ENCODE measurements at places on chromosomes 5 and 9.
A peak's percentile ranks its signal among the peaks of the same experiment; 100 is the strongest.

GRCh38 chr5:145697251-145697990 is 137.7 kb downstream of the PRELID2 start:
- peak; percentile 78 for ATAC-seq

GRCh38 chr5:178432421-178433272 is 157.5 kb downstream of the COL23A1 start:
- ATAC-seq: no peak

- no peak for ATAC-seq
These were observed 74.5 kb downstream of the ADAMTS12 start for GRCh38 chr5:33817301-33817700.

- no peak for ATAC-seq
These were observed 285.7 kb downstream of the DNAH5 start for GRCh38 chr5:13658761-13659160.

DNA sequence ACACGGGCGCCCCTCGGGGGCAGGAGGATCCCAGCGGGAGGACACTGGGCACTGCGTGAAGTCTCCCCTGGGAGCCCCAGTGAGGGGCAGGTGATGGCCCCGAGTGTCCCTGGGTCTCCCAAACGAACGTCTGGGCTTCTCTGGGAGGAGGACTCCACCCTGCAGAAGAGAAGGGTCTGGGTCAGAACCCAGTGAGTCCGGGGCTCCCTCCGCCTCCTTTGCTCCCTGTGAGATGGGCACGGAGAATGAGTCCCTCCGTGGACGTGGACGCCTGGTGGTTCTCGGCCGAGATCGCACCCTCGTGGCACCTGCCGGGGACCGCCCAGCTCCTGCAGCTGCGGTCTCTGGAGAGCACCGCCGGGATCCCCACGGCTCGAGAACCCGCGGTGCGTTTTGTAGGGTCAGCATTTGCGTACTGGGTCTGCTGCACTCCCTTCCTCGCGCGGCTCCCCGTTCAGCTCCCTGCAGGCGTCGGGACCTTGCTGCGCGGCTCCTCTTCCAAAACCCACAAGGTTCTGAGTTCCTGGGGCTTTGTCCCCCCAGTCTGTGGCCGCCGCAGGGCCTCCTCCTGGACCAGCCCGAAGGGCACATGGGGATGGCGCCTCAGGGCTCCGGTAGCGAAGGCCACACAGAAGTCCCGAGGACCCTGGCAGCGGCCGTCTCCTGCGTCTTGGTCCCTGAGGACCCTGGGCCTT is 10.2 kb upstream of the CEP72 start:
- ATAC-seq: no peak

DNA sequence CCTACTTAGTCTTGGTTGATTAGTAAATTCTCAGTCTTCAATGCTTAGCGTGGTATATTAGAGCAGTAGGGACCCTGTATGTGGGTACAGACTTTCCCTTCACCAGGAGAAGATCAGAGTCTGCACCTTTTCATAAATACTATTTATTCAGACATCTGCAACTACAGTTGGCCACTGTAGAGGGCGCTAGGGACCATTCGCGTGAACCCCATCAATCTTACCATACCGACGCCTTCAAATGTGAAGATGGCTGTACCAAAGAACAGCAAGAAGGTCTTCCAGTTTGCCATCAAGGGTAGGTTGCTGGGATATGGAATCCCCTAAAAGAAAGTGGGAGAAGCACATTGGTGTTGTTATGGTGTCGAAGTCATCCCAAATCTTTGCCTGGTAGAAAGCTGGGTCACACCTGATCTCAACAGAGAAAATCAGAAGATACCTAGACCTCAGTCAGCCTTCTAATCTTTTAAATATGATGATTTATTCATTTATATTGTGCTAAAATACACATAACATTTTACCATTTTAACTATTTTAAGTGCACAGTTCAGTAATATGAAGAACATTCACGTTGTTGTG is 19.1 kb downstream of the SLC36A3 start:
- no peak for ATAC-seq

- no peak for ATAC-seq
These were observed 77.9 kb upstream of the VPS13A start for GRCh38 chr9:77099388-77099787.

- no peak for ATAC-seq
These were observed 35.3 kb upstream of the IQGAP2 start for GRCh38 chr5:76367623-76368371.

DNA sequence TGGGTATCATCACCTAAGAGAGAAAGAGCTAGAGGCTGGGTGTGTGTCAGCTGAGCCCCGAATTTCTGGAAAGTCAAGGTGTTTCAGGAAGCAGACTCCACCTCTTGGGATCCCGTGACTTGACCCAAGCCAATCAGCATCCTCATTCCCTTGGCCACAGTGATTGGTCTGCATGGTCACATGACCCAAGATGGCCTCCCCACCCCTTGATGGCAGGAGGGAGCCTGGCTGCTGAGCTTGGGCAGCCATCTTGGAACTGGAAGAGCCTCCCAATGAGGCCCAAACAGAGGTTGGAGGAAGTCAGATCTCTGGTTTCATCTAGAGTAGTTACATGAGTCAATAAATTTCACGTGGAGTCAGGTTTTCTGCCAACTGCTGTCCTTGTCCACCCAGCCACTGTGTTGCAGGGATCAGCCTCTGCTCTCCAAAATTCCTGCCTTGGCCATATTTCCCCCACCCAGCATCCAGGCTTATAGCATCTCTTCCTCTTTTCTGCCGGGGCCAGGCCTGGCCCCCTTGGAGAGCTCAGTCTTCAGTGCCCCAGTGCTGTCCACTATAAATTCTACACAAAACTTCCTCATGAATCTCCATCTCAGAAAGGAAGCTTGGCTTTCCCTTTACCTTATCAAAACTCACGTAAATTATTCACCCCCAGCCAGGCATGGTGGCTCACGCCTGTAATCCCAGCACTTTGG is 17.2 kb upstream of the SUSD3 start:
- ATAC-seq: no peak

- no peak for ATAC-seq
These were observed 614.7 kb downstream of the TLR4 start for GRCh38 chr9:118318770-118319431.

DNA sequence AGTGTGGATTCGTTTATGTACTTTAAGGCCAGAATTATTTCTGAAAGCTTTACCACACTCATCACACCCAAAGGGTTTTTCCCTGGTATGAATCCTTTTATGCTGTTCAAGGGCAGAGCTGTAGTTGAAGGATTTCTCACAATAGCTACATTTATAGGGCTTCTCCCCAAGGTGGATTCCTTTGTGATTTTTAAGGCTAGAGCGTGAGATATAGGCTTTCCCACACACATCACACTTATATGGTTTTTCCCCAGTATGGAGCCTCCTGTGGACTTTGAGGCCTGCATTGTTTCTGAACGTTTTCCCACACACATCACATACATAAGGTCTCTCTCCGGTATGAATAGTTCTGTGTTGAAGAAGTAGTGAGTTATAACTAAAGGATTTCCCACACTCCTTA is 11.2 kb downstream of the ZFP62 start:
- no peak for ATAC-seq

GRCh38 chr5:174612686-174613085 is 111.7 kb upstream of the MSX2 start:
- no peak for ATAC-seq

- peak; percentile 52 for ATAC-seq
These were observed 2.7 kb downstream of the IL31RA start for GRCh38 chr5:55853818-55854217.

- no peak for ATAC-seq
These were observed 368.1 kb upstream of the GRIA1 start for GRCh38 chr5:153122403-153122802.
